NCI-H510A (cell line): ENCODE measurements at places on chromosomes 2 and 18.

GRCh38 chr2:11419781-11420180 is 46.2 kb downstream of the E2F6 start:
- DNase-seq = no peak

GRCh38 chr18:65835881-65836280 is 85.1 kb downstream of the CDH7 start:
- DNase-seq = no peak

- no peak for DNase-seq
These were observed 111.2 kb upstream of the NOSTRIN start for GRCh38 chr2:168691221-168691620.

GRCh38 chr2:206543073-206543472 is 99.2 kb upstream of the FAM237A start:
- no peak for DNase-seq

GRCh38 chr2:190340369-190340768 is 3.0 kb upstream of the INPP1 start:
- DNase-seq = peak; percentile 23

- no peak for DNase-seq
These were observed 129.3 kb downstream of the METTL4 start for GRCh38 chr18:2442006-2442405.

GRCh38 chr18:7084080-7085065 is 33.2 kb downstream of the LAMA1 start:
- DNase-seq = no peak

DNA sequence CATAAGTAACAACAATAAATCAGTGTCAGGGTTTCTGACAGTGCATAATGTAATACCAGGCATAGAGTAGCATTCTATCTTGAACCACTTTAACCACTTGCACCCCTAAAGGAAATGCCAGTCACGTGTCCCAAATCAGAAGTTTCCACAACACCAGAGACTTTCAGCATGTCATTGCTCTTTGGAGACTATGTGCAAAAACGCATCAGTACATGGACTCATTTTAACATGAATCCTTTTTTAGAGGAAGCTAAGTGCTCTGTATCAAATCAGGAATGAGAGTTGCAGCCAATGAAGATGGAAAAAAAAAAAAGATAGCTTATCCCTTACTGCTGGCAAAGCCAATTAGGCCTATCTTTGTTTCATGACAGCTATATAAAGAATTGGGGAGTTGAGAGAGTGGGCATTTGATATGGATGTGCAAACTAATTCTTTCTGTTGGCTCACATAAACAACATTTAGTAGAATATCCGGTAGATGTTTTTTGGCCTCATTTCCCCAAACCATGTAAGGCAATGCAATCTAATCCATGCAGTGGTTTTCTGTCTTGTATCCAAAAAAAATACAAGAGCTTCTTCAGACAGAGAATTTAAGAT is 353.1 kb downstream of the IRS1 start:
- DNase-seq = no peak

DNA sequence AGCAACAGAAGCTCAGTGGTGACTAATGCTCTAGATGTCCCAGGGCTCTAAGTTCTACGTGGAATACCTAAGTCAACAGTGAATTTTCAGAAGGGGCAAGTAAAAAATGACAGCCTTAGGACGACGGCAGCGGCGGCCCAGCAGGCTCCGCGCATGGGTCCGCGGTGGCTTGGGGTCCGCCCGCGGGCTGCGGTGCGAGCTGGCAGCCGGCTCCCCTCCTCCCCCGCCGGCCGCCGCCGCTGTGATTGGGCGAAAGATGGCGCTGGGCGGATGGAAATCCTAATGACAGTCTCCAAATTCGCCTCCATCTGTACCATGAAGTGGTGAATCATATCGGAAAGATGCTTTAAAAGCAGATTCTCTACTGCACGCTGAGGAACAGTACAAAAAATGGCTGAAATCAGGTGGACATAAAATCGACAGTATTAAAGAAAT is 74.7 kb downstream of the HNRNPLL start:
- DNase-seq = peak; percentile 26

DNA sequence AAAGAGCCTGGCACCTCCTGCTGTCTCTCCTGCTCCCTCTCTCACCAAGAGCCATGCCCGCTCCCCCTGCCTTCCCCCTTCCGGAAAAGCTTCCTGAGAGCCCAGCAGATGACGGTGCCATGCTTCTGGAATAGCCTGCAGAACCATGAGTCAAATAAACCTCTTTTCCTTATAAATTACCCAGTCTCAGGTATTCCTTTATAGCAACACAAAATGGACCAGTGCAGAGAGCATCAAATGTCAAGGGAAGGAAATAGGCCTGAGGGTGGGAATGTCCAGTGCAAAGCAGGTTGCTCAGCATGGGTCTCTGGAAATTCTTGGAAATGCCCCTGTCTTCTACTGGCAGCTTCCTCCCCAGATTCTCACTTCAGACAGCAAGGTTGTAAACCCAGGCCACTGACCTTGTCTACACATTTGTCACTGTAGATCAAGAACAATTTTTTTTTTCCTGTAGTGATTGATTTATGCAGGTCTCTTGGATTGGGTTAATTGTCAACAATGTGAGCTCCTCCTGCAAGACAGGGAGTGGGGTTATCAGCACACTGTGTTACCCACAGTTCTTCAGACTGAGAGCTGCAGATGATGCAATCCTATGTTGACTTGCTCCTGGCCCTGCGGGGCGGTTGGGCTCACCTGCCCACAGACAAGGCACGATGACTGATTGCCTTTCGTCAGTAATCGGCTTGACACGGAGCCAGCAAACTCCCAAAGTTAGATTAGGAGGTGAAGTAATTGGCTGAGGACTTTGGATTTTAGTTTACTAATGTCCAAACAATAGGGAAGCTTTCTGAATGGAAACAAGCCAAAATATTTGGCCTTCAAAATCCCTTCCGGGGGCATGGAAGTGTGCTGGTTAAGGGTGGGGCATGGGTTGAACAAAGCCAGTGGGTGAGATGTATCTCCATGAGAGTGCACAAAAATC is 5.4 kb upstream of the BOD1L2 start:
- DNase-seq = peak; percentile 47

DNA sequence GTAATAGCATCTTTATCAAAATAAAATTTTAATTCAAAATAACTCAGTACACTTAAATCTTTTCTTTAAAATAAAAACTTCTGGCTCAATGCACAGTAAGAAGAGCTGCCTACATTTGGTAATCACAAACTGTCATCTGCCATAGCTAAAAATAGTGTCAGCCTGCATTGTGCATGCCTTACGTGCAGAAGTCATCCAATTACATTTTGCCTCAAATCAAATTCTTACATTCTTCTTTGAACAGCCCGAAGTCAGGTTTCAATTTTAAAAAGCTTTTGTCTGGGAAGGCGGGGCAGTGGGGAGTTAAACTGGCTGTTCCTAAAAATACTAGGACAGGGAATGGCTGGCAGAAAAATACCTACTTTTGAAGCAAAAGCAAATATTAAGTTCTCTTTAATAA is 51.1 kb downstream of the RTN4 start:
- no peak for DNase-seq

GRCh38 chr2:221310730-221311129 is 261.4 kb downstream of the EPHA4 start:
- no peak for DNase-seq

DNA sequence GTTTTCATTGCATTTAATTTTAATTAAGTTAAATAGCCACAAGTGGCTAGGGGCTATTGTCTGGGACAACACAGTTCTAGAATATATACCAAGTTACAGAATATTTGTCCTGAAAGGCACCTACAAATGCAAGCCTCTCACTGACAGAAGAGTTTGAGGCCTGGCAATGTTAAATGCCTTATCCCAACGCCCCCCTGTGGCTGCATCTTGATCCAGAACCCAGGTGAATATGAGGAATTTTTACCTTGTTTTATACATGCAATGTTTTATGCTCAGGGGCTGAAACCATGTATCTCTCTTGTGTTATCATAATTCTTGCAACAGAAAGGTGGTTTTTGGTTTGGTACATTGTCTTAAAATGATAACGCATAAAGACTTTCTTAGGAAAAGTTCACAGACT is 71.8 kb upstream of the SEC11C start:
- peak; percentile 26 for DNase-seq

GRCh38 chr2:144835634-144836350 is 315.9 kb upstream of the ZEB2 start:
- DNase-seq = no peak

DNA sequence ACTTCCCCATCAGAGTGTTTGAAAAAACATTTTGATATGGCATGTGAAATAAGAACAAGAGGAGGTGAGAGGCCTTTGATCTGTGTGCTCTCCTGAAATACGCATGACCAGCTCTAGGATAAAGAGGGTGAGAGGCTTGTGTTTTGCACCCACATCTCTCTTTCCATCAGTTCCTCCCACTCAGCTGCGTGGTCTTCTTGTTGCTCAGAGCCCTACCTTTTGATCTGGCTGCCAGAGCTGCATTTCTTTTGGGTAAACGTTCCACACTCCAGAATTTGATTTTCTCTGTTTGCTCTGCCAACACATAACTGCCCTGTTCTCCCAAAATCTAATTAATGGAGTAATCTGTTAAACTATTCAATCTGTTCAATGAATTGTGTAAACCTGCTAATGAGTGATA is 72.0 kb upstream of the FN1 start:
- DNase-seq = no peak

- DNase-seq = no peak
These were observed 174.1 kb downstream of the TFCP2L1 start for GRCh38 chr2:121110924-121111323.

DNA sequence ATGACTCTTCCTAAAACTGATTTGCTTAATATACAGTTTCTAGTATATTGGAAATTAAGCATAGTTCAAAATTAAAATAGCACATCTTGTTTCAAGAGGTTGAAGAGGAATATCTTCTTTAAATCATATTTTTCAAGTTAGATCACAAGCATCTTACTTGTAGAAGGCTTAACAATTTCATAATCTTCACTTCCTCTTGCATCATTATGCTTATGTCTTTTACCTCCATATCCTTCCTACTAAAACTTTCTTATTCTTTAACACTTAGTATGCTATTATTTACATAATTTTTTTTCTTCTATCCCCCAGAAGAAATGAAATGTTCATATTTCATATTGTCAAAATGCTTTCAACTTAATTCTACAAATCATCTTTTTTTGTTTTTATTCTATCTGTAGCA is 1354.9 kb upstream of the TMEFF2 start:
- no peak for DNase-seq

DNA sequence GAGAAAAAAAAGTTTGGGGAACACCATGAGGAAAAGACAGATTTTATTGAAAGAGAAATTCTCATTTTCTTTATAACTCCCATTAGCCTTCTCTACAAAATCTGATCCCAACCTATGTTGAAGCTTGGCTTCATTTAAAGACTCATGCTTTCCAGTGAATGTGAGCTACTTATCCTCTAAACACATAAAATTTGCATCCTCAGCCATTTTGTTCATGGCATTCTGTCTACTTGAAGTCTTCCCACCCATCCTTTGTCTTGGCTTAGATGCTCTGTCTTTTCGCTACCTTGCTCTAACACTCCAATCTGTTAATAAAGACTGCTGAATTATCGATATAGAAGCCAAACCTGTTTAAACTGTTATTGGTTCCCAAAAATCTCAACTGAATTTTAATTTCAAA is 39.3 kb downstream of the GDF7 start:
- DNase-seq = no peak

GRCh38 chr2:54558188-54559005 is 102.3 kb downstream of the SPTBN1 start:
- peak; percentile 79 for DNase-seq
